ENCODE measurements at places on chromosomes 6 and 20.
A peak's percentile ranks its signal among the peaks of the same experiment; 100 is the strongest.

- DNase-seq = no peak
Observed at GRCh38 chr20:21238818-21239536, 64.2 kb upstream of the XRN2 start.

DNA sequence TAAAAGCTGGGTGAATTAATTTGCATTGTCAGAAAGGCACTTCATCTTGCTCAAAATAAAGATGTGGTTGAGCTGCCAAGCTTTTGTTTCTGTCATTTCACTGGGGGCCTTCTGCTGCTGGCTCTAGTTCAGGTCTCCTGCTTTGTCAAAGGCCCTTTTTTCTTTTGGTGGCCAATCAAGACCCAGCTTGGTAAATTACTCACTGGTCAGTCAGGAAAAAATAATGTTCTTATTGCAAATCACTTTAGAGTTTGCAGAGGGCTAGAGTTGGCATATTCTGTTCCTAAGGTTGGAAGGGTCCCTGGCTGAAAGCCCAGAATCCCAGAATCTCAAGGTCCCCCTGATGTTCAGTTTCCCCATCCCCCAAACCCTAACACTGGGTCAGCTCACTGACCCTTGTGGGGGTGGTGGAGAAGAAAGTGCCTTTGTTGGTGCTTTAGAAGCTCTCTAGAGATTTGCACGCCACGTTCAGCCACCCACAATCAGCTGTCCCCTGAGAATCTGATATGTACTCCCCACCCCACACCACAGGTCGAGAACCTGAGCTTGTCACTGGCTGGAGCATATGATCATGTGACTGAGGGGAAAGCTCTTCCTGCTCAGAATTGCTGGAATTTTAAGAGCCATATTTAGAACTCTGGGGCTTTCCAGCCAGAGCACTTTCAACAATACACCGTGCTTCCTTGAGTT is 21.7 kb upstream of the BNIP5 start:
- DNase-seq = no peak

- DNase-seq = peak; percentile 81
Observed at GRCh38 chr6:89368107-89368506, 15.6 kb upstream of the UBE2J1 start.

DNA sequence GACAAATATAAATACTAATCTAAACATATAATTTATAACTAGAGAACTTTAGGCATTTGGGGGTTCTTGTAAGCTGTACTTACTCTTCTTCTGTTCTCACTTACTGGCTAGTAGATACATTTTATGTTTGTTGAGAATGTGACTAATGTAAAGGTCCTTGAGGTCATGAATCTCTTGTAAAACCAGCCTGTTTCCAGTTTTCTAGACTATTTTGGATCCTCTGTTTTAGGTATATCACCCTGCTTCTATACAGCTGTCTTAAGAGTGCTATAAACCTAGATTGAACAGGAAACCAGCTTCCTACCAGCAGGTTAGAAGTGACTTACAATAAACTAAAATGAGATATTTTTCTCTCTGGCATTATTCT is 134.2 kb downstream of the PLCB4 start:
- DNase-seq = no peak

- DNase-seq = no peak
Observed at GRCh38 chr6:104214901-104215300, 644.8 kb downstream of the HACE1 start.

DNA sequence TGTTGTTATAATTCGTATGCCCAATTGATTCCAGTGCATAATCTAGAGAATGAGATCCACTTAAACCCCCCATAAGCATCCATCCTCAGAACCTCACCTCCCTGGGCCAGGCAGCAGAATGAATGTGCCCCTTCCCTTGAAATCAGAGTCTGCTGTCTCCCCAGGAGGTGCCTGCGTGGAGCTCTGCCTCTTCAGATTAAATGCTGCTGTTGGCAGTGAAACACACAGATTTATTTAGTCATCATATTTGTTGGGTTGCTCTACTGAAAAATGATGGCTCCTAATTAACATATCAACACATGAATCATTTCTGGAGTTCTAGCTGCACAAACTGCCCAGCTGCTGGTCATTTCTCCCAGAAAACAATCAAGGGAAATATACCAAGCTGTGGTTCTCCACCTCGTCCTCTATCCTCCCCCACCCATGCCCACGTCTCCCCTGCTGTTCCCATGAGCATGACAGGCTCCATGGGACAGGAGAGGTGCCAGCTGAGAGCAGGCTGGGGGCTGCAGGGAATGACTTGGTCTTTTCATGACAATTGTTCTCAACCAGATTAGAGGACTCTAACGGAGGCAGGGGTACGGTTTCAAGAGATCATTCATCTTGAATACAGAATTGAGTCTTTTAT is 633.1 kb downstream of the CDH26 start:
- DNase-seq = no peak

DNA sequence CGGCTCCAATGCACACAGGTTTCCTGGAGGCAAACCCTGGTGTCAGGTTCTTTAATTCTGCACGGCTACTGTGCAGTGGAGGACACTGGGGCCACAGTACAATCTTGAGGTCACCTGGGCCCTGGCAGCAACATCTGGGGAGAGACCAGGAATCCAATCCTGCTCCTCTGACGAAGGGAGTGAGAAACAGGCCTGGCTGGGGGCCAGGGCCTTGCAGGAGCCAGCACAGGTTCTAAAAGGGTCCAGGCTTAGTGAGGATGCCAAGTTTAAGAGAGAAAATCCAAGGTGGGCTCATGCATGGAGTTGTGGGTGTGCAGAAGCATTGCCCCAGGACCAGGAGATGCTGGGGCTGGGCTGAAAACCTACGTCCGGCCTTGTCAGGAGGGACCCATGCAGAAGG is 12.6 kb upstream of the THBS2 start:
- DNase-seq = no peak

- no peak for DNase-seq
Observed at GRCh38 chr6:56933650-56934049, 21.3 kb upstream of the BEND6 start.

GRCh38 chr6:13591205-13591921 is 17.0 kb downstream of the SIRT5 start:
- no peak for DNase-seq

GRCh38 chr6:21759721-21760120 is 166.2 kb downstream of the SOX4 start:
- DNase-seq = no peak

DNA sequence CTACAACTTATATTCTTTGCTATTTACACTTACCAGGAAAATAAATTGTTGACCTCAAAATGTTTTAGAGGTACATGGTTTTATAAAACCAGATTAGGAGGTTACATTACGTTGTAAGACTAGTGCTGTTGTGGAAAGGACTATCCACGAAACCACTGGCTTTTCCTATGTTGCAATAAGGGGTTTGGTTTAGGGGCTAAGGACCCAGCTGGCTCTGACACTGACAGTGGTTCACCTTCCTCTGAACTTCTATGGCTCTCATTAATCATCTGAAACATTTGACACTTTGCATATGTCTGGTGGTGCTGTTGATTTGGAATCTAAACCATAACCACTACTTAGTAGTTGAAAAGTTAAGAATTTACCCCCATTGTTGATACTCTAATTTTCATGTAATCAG is 186.7 kb downstream of the NKAIN2 start:
- DNase-seq = no peak

- no peak for DNase-seq
Observed at GRCh38 chr6:136337121-136337520, 47.5 kb upstream of the BCLAF1 start.

GRCh38 chr20:4555188-4555890 is 166.4 kb upstream of the PRND start:
- DNase-seq = no peak

DNA sequence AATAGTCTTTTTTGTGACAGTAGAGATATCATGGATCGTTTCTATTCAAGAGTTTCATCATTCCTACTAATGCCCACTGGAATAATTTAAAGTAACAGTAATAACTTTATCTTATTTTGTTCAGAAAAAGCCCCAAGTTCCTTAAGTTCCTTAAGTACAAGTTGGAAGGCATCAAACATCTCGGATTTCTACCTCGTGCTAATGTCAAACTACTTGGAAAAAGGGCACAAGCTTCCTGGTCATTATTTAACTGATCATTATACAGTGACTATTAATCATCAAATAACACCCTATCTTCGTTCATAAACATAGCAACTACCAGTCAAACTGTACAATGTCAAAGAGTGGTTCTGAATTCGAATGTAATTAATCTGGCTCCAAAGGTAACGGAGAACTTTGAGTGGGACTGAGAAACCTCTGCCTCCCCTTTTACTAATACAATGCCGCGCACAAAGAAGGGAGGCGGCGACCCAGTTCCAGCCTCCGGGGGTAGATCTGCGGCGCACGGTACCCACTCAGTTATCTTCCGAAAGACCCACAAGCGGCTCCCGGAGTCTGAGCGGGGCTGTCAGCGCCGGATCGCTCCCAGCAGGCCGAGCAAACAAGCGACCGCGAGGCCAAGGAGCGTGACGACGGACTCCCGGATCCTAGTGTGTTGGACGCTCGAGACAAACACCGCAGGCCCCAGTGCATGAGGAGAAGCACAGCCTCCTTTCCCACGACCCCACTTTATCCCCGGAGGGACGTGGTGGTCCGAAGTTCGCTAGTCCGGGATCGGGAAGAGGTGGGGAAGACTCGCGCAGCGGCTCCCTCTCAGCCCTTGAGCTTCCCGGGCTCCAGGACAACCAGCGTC is 716 bp downstream of the SHPRH start:
- DNase-seq = peak; percentile 57

DNA sequence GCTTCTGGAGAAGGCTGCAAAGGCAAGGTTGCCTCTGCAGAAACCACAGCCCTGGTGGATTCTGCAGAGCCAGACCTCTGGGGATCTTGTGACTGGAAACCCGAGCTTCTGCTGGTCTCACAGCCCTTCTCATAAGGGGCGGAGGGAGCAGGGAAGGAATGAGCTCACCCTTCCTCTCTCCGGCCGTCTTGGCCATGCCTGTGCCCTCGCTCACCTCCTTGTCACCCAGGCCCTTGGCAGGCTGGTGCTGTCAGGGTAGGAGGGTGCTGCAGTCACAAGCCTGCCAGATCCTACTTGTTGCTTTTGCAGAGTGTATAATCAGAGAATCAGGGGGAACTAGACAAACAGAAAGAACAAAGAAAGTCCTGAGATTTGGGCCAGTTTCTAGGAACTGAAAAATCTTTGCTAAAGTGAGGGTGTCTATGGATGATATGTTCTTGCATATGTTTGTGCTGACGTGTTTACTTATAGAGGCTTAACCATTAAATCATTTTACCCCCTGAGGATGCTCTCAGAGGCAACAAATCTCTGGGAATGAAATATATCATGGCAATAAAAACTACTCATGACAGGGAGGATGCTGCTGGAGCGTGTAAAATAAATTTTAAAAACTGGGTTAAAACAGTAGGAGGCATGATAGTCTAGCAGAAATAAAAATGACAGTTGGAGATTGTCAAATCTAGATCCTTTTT is 244.9 kb upstream of the SOX4 start:
- DNase-seq = no peak

DNA sequence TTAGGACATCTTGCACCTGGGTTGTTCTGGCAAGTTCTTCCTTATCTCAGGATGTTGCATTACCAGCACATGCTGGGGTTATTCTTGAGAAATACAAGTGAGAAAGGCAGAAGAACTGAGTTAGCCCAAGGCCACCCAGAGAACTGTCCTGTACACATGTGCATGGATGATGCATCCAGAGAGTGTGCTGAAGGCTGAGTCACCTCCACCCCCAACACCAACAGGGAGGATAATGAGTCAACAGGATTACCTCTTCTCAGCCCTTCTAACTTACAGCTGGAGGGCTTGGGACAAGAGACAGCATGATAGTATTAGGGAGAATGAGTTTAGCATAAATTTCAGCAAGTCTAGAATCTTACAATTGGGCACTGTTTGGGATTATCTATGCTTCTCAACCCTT is 8.5 kb downstream of the SCGN start:
- peak; percentile 53 for DNase-seq

DNA sequence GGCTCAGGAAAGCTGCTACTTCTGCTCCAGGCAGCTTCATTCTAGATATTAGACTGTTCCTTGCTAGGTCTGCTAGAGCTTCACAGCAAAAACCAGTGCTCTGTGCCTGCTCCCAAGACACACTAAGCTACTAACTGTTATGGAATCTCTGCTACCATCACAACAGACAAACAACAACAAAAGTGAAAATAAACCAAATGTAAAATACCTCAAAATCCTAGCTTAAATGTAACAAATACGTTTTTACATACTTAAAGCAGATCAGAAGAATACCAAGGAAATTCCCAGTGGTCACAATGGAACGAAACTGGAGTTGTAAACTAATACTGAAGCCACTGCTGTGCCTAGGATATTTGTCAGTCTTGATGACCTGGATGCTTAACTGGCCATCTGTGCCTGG is 84.6 kb upstream of the EZR start:
- DNase-seq = no peak

DNA sequence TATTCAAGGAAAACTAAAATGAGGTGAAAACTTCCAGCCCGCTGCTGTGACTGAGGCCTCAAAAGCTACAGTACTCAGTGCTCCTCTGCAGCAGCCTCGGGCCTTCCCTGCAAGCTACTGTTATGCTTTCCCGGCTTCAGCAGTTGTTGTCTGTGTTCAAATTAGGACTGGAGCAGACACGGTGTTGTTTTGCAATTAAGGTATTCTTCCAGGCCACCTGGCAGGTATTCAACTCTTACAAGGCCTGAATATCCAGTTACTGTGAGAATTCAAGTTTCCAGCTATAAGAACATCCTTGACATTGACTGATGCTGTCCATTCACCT is 10.7 kb downstream of the TXNDC5 start:
- DNase-seq = no peak

GRCh38 chr20:9126527-9126926 is 57.6 kb downstream of the PLCB4 start:
- DNase-seq = no peak

GRCh38 chr6:168132531-168133167 is 53.6 kb upstream of the FRMD1 start:
- DNase-seq = peak; percentile 25

DNA sequence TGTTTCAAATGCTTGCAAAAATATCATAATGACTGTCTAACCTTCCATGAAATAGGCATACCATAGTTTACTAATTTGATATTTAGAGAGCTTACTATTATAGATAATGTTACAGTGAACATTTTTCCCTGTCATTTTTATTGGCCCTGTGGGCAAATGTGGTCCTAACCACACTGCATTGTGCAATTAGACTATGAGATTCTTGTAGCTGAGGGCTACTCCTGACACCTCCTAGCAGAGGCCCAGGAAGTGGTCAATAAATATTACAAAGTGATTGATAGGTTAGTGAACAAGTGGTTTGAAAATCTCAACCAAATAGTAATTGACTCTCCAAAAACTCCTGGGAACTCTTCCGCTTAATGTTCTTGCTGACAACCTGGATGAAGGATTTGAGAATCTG is 160.5 kb upstream of the KCNG1 start:
- no peak for DNase-seq

- peak; percentile 43 for DNase-seq
Observed at GRCh38 chr6:116971959-116972358, 94.9 kb downstream of the RFX6 start.

DNA sequence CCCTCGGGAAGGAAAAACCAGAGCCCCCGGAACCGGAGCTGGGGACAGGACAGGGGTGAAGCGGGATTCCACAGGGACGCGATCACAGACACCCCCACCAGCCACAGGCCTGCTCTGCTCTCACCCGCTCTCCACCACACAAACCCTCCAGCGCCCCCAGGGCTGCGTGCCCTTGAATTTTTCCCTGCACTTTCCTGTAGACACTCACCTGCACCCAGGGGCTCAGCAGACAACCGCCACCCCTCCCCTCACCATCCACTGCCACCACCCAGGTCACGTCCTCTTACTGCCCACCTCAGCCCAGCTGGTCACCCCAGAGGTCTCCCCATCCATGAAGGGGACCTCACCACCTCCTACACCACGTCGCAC is 631 bp downstream of the ULBP2 start:
- DNase-seq = no peak

- no peak for DNase-seq
Observed at GRCh38 chr6:149306967-149307366, 10.5 kb upstream of the TAB2 start.

GRCh38 chr20:7667194-7667593 is 273.1 kb downstream of the HAO1 start:
- no peak for DNase-seq

All from activated CD8-positive, alpha-beta T cell treated with anti-CD3 and anti-CD28 coated beads for 36 hours (primary cell).